Left lung (tissue), 14 donors: ENCODE measurements at places on chromosomes 5 and 9. TPM values are rescaled to one million over a fixed set of nuclear protein-coding genes. Genes with fewer than 3 reads are reported as not detected.

DNA sequence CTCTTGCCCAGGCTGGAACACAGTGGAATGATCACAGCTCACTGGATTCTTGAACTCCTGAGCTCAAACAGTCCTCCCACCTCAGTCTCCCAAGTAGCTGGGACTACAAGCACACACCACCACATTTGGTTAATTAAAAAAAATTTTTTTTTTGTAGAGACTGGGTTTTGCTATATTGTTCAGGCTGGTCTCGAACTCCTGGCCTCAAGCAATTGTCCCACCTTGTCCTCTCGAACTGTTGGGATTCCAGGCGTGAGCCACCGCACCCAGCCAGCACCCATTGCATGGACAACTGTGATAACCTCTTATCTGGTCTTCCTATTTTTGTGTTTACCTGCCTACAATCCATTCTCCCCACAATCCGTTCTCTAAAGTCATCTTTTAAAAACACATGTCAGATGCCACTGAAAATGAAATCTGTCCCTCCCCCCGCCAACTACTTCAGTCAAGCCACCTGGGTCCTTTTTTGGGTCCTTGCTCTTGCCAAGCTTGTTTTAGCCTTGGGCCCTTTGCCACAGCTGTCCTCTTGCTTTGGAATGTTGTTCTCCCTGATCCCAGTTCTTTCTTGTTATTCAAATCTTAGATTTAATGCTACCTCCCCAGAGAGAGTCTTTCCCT, 250.5 kb downstream of the PIK3R1 start:
- DNase-seq: no peak

GRCh38 chr5:42057254-42057690, 132.2 kb downstream of the FBXO4 start:
- DNase-seq: no peak

DNA sequence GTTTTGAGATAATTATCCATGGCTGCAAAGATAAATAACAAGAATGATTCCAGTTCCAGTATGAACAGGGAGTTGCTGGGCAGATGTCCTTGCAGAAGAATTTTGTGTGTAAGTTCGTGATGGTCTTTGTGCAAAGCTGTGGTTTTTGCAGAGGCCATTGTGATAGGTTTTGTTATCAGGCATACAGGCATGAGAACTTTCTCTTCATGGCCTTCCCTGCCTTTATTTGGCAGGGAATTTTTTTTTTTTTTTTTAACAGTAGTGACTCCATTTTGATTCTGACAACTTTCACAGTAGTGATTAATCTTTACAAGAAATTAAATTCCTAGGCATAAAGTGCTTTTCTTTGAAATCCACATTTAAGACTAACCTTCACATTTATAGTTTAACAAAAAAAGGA, 1999.5 kb upstream of the CDH6 start:
- no peak for DNase-seq

GRCh38 chr9:116791326-116791725, 104.2 kb downstream of the TRIM32 start:
- peak; percentile 48 for DNase-seq

DNA sequence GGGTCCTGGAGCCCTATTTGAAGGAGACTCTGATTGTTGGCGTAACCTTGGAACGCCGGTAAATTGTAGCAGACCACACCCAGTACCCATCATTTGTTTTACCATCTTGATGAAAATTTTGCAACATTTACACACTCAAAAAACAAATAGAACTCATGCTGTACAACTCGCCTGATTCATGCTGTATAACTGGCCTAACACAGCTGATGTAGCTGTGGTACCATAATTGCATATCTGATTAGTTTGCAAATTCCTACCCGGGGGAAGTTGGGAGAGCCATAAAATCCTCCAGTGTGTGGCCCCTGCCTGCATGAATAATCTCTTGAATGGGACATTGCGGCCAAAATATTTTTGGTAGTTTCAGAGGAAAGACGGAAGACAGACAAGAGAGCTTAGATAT, 9.7 kb downstream of the NIPAL4 start:
- no peak for DNase-seq

Gene UBE2QL1
- 0.27 TPM for polyA plus RNA-seq

GRCh38 chr5:136020001-136020382, 8.8 kb upstream of the TGFBI start:
- no peak for DNase-seq

Gene IL13
- 0.15 TPM for polyA plus RNA-seq

GRCh38 chr5:59081693-59082092, 498.8 kb downstream of the RAB3C start:
- DNase-seq: no peak

Gene ZDHHC11
- 30.1 TPM for polyA plus RNA-seq

GRCh38 chr9:110950041-110950645, 88.1 kb downstream of the LPAR1 start:
- no peak for DNase-seq

Gene MELK
- polyA plus RNA-seq: 23.5 TPM

Gene FOCAD
- polyA plus RNA-seq: 31.8 TPM

DNA sequence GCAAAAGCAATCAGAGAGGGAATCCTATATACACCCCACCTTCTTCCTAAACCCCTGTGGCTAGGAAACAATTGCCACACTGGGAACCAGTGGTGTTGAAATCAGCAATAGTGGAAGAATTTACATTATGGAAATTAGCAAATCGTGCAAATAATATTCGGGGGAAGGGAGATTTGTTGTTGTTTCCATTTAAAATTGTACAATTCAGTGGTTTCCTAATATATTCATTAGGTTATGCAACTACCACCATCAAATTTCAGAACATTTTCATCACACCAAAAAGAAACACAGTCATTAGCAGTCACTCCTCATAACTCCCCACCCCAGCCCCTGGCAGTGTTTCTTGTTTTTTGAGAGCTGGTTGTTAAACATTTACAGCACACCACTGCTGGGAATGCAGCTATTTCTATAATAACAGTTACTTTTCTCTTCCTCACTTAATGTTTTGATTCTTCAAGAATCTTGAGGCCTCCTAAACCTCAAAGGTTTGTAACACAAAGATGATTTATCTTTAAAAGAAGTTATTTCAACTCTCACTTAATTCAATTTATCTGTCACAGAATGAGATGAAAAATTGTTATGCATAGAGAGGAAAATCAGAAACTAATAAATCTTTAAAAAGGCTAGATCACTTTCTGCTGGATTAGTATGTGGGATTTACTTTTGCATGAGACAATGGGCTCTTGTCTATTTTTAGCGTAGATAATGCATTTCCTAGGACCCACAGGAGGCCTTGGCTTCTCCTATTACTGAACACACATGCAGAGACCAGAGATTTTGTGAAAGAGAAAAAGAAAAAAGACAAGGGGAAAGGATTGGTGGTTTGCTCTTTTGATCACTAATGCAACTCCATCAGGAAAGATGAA, 91.8 kb upstream of the DAPK1 start:
- DNase-seq: peak; percentile 43

GRCh38 chr9:89890326-89890980, 285.6 kb downstream of the GADD45G start:
- no peak for DNase-seq

- no peak for DNase-seq
Observed at GRCh38 chr9:136851941-136852663, at the start of gene MAMDC4. Gene MAMDC4 (plus strand): TSS chr9:136852346. CDS start chr9:136852417, 71 bp downstream.

Gene GADD45G
- 5.2 TPM for polyA plus RNA-seq

Gene ARL10
- polyA plus RNA-seq: 17.9 TPM

DNA sequence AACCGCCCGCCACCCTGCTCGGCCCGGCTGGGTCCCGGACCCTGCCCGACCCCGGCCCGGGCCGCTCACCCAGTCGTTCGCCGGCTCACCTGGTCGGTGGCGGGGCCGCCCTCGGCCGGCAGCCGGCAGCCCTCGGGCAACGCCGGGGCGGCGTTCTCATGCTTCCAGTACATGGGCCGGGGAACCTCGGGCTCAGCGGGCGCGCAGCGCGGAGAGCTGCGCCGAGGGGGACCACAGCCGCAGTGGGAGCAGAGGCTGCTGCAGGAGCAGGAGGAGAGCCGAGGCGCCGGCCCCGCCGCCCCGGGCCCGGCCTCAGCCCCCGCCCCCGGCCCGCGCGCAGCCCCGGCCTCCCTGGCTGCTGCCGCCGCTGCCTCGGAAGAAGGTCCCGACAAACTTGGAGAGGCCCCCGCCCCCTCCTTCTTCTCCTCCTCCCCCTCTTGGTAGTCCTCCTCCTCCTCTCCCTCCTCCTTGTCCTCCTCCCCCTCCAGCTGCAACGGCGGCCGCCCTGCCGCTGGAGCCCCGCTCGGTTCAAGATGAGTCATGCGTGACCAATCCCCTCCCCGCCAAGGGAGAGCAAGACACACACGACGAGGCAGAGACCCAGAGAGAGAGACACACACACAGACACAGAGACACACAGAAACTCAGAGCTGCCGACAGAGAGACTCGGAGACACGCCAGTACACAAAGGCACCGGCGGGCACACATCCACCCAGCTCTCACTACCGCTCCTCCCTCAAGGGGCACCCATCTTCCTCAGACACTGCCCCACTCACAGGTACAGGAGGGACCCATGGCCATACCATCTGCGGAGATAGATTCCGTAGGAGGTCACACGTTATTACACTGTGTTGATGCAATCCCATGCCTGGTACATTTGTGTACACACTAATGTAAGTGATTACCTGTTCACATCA, at the start of gene LHX6:
Gene LHX6 (minus strand): TSS at position 390 of the 917 bp plus-strand sequence. CDS start 217 bp downstream, at position 173.
- no peak for DNase-seq

- DNase-seq: no peak
Observed at GRCh38 chr5:151072630-151073025, 8.2 kb downstream of the TNIP1 start.

GRCh38 chr5:145324767-145325479, 510.2 kb downstream of the PRELID2 start:
- DNase-seq: no peak

DNA sequence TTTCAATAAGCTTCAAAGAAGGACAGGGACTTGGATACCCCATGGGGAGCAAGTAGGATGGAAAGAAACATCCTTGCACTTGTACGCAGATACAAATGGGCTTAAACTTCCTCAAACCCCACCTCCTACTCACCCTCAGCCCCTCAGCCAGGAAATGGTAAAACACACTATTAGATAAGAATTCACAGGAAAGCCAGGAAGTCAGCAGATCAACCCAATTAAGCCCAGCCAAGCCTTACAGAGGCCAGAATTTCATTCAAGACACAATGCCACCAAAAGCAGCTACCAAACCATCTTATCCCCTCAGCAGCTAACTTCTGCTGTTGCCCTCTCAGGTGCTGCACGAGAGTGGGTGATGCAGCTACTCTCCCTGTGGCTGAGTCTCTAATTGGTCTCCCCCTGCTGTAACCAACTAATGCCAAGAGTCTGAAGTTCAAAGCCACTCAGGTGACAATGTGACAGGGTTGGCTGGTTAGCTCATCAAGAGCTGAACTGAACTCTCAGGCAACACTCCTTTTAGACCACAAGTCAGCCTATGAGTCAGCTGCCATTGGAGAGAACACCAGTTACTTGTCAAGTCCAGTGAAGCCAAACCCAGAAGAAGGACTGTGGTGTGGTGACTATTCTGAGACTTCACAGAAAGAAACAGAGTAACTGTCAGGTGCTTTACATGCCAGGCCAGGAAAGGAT, 201.9 kb downstream of the ZNF608 start:
- DNase-seq: no peak

Gene CCDC192
- polyA plus RNA-seq: 1.4 TPM

GRCh38 chr9:134329886-134330285, 3.6 kb downstream of the RXRA start:
- no peak for DNase-seq

Gene LVRN
- 0.88 TPM for polyA plus RNA-seq

DNA sequence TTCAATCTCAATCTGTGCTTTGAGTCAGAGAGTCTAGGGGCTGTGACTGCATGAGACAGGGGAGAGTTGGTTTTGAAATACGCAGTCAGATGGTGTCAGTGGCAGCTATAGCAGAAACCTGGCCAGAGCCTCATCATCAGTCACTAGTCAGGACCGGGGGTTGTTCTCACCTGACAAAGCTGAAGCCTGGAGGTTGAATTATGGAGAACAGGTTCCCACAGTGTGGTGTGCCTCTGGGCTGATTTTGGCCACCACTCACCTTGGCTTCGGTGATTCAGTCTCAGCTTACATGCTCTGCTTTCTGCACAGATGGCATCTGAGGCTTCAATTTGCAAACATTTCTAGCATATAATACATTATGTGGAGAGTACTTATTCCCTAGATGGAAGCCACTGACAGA, 387.3 kb downstream of the YTHDC2 start:
- no peak for DNase-seq

Gene WWC1
- 87.9 TPM for polyA plus RNA-seq

DNA sequence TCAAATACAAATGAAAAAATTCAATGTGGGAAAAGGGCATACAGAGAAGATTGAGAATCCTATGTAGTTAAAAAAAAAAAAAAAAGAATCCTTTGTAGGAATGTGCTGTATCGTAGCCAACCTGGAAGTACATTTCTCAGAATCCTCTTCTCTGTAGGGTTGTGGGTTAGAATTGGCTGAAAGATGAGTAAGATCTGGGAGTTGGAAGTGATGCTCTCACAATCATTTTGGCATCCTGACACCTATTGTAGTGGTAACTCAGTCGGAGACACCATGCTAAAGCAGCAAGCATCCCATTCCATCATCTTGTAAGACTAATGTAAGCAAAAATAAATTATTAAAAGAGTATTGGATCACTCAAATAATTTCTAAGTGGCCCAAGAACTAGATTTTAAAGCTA, 30.6 kb downstream of the MRPL22 start:
- no peak for DNase-seq

Gene RAB3C
- polyA plus RNA-seq: 1.3 TPM

- DNase-seq: no peak
Observed at GRCh38 chr9:5563886-5564285, 53.6 kb downstream of the PDCD1LG2 start.

Gene PCDHGA1
- polyA plus RNA-seq: 0.78 TPM

- DNase-seq: no peak
Observed at GRCh38 chr5:178474562-178475184, 115.5 kb downstream of the COL23A1 start.

GRCh38 chr5:149320791-149321330, 24.4 kb upstream of the GRPEL2 start:
- DNase-seq: peak; percentile 88

Gene GFPT2
- 9.5 TPM for polyA plus RNA-seq

- peak; percentile 81 for DNase-seq
Observed at GRCh38 chr5:169300468-169301385, at the start of gene SLIT3. Gene SLIT3 (minus strand): TSS chr5:169301139. CDS start chr5:169300709, 430 bp downstream.
